ENCODE measurements at places on chromosomes 16 and 17.

GRCh38 chr17:45948881-45949624, 50.0 kb upstream of the STH start:
- peak; percentile 29 for DNase-seq

GRCh38 chr17:2076087-2076984, 21.4 kb downstream of the HIC1 start:
- no peak for DNase-seq

DNA sequence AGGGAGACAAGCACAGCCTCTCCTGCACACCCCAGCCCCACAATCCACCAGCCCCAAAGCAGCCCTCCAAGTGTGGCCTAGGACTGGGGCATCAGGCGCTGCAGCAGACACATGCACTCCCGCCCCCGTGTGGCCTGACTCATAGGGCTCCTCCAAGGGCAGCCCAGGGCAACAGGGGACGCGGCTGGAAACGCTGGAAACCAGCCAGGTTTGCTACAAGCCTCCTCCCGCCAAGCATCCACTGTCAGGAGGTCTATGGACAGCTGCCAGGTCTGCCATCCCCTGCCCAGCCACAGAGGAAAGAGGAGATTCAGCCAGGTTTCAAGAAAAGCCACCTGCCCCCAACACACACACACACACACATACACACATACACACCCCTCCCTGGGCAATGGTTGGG, 25.8 kb downstream of the SRCIN1 start:
- DNase-seq: no peak

DNA sequence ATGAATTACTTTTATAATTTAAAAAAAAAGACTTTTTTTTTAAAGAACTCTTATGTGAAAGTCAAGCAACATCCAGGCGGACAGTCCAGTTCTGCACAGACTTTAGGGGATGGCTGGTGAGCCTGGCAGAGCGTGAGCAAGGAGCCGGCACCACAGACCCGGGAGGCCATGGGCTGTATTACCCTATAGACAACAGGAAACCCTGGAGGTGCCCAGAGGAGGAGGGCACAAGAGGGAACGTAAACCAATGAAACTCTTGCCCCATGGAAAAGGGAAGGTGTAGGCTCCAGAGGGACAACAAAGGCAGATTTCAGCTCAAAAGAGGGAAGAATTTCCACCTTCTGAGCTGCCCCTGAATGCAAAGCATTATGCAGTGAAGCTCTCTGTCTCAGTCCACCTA, 25.5 kb upstream of the RPH3AL start:
- no peak for DNase-seq

GRCh38 chr16:57008440-57008839, 19.1 kb downstream of the NLRC5 start:
- no peak for DNase-seq

DNA sequence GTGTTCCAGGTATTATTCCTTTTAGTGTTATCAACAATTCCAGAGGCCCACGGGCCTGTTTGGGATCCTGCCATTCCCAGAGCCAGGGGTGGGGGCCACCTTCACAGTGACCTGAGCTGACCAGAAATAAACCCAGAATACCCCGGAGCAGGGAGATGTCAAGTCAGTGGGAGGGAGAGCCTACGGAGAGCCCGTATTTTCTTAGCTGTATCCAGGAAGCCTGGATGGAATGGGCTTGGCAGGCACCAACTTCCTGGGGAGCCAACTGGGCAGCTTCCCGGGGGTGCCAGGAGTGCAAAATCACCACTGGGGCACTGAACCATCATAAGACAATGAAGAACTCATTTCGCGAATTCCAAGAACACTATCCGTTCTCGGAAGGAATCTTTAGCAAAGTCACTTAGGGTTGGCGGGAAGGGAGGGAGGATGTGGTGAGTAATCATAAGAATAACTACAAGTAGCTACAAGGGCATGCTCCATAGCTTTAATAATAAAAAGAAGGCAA, 13.2 kb upstream of the MRTFB start:
- DNase-seq: no peak

DNA sequence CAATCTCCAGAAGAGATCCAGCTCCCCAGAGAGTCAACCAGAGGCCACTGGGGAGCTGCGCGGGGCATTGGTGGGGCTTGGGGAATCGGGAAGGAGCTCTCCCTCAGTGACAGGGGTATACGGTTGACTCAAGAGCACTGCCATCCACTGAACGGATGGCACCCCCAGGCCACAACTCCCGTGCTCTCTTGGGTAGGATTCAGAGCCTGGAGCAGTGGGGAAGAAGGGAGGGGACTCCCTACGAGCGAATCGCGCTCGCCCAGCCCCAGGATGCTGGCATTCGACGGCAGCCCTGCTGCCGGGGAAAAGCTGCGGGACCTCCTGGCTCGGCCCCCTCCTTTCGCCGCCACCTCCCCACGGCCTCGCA, 473 bp upstream of the TPPP3 start:
- DNase-seq: no peak

GRCh38 chr16:80287674-80288073, 253.1 kb upstream of the DYNLRB2 start:
- DNase-seq: no peak

GRCh38 chr17:70318051-70318450, 148.7 kb downstream of the KCNJ2 start:
- no peak for DNase-seq

GRCh38 chr16:73350707-73351452, 303.0 kb upstream of the ZFHX3 start:
- no peak for DNase-seq

DNA sequence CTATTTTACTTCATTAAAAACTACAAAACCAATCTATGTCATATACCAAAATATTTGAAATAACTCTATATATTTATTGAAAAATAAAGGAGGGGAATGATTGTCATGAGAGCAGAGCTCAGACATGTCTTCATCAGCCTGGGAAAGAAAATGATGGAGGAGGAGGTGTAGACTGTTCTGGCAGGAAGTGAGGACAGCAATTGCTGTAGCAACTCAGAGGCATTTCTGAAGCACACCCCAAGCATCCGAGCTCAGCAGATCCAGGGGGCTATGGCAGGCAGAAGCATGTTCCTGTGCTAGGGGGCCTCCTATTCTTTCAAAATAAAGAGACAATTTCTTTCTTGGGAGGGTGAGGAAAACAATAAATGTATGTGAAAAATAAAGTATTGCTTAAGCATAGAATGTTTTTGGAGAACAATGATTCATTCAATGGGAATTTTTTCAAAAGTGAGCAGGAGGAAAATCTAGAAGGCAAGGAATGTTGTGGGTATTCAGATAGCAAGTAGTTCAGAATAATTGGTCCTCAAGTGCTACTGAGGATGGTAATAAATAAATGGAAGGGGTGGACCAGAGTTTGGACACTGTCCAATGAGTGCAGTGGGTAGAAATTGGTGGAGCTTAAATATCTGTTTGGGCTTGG, 383.4 kb downstream of the CDH11 start:
- DNase-seq: no peak

- DNase-seq: no peak
Measured at GRCh38 chr16:57884655-57885133, 82.4 kb upstream of the KIFC3 start.

DNA sequence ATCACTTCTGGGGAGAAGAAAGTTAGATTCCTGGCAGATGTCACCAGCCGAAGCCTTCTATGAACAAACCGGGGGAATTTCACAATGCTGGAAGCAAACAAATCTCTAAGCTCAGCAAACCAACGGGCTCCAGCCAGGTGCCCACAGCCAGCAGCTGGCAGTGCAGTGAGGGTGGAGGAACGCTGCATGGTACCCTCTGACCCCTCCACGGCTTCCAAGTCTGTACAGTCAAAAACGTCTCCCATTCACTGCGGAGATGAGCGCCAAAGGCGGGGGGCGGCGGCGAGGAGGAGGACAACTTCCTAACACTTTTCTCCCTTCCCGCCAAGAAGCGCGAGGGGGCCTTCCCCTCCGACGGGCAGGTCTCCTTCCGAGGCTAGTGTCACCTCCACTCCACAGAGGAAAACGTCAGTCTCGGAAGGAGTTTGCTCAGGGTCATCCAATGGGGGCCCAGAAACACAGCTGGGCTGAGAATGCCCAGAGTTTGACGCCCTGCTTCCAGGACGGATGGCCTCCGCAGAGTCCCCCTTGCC, 924 bp downstream of the ZNF598 start:
- DNase-seq: no peak

DNA sequence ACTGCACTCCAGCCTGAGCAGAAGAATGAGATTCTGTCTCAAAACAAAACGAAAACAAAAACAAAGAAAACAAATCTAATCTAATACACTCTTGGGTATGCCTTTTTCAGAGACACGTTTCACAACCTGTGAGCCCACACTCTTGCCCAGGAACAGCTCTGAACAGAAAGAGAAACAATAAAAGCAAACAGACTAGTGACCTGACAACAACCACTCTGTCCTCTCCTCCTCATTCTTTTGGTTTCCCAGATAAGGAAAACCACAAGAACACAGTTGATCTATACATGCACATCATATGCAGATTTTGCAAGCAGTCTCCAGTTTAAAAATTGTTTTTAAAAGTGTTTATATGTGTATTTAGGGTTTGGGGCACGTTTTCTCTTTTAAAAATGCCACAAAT, 1.3 kb downstream of the MKS1 start:
- no peak for DNase-seq

- DNase-seq: no peak
Measured at GRCh38 chr16:50400967-50401348, 32.2 kb upstream of the BRD7 start.

- DNase-seq: no peak
Measured at GRCh38 chr16:89687092-89687940, 827 bp downstream of the CDK10 start.

DNA sequence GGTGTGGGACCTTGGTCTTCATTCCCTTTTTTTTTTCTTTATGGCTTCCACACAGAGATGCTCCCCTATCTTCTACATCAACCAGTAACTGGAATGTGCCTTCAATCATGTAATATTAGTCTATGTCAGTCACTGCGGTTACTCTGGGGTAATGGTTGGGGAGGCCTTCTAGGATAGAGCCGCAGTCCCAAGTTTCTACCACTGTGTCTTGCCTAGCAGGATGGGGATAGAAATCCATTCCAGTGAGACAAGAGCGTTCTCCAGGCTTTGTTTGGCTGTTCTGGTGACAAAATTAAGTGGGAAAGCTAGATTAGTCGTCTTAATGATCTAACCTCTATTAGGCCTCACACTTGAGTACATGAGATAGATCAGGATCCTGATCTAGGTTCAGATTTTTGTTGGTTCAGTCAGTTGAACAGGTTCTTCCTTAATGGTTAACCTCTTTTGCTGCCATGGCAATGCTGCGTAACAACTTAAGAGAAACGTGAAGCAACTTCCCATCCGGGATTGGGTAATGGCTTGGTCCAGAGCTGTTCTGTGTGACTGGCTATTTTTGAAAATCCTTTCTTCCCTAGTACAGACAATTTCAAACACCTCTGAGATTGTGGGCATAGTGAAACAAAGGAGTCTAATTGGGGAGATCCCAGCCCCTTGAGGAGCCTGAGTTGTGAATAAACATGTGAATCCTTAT, 8.7 kb downstream of the MSL1 start:
- no peak for DNase-seq

- DNase-seq: no peak
Measured at GRCh38 chr17:82428546-82428945, 10.2 kb upstream of the OGFOD3 start.

- DNase-seq: no peak
Measured at GRCh38 chr17:21495281-21495680, 119.1 kb downstream of the KCNJ12 start.

- no peak for DNase-seq
Measured at GRCh38 chr16:65384441-65384840, 262.6 kb upstream of the CDH11 start.

- no peak for DNase-seq
Measured at GRCh38 chr16:58339452-58339981, 44.7 kb upstream of the PRSS54 start.

DNA sequence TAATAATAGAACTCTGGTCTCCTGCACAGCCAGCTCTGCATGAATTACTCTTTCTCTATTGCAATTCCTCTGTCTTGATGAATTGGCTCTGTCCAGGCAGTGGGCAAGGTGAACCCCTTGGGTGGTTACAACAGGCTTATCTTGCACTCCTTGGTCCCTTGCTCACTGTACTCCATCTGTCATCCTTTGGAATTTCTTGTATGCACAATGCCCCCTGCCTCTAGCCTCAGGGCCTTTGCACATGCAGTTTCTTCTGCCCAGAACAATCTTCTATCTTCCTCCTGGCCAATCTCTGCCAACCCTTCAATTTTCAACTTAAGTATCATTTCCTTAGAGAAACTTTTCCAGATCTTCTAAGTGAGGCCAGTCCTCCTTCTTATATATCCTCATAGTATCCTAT, 114.7 kb upstream of the NLRP1 start:
- no peak for DNase-seq

- no peak for DNase-seq
Measured at GRCh38 chr17:48733632-48734328, 5.2 kb upstream of the HOXB13 start.

DNA sequence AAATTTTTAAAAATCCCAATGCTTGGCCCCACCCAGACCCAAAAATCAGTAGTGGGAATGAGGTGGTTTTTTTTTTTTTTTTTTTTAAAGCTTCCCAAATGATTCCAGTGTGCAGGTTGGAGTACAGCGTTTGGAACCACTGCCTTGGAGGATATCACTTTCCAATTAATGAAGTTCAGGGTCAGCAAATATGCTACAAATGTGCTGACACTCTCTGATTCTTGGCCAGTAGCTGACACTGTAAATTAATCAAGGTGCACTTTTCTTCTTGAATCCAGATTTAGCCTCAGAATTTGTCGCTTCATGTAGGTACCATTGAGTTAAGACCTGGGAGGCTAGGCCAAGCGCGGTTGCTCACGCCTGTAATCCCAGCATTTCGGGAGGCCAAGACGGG, 230.2 kb downstream of the SNX29 start:
- DNase-seq: no peak

GRCh38 chr16:454397-454940, 29.0 kb downstream of the RAB11FIP3 start:
- DNase-seq: no peak

GRCh38 chr17:73998653-73999645, 204.5 kb upstream of the RPL38 start:
- no peak for DNase-seq

- no peak for DNase-seq
Measured at GRCh38 chr17:82948081-82948511, 108.3 kb upstream of the ZNF750 start.

- no peak for DNase-seq
Measured at GRCh38 chr17:8312726-8313600, 2.9 kb downstream of the ARHGEF15 start.

DNA sequence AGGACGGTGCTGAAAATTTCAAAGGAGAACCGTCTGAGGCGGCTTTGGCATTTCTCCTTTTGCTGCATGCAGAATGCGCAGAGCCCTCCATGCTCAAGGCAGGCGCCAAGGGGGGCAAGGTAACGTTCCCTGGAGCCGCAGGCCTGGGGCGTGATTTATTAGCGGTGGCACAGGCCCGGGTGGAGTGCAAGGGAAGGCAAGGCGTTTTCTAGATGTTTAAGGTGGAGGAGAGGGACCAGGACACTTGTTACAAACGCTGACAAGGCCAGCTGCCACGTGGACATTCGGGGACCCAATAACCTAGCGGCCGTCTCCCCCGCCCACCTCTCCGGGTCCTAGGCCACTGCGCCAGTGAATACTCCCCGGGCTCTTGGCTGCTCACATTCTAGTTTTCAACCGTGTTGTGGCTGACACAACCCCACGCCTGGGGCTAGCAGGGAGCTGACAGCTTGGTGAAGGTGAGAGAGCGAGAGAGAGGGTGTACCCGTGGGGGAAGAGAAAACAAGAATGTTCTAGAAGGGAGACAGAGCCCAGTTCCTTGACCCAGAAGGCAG, 250.1 kb downstream of the C16orf95 start:
- no peak for DNase-seq
